ENCODE measurements at places on chromosomes 2 and 18. TPM values are rescaled to one million over a fixed set of nuclear protein-coding genes. Genes with fewer than 3 reads are reported as not detected.
A peak's percentile ranks its signal among the peaks of the same experiment; 100 is the strongest.

The FZD7 gene
- 61.5 TPM for total RNA-seq

DNA sequence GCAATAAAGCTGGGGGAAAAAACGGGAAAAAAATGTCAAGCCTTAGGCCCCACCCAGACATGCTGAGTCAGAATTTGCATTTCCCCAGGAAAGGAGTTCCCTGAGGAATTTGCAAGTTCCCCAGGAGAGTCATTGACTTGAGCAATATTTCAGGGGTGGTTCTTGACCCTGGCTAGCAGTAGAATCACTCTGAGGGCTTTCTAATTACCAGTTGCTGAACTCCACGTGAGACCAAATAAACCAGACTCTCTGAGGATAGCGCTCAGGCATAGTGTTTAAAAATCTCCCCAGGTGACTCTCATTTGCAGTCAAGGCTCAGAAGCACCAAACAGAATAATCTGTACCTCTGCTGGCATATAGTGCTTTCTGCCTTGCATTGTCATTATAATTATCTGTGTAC lies 48.7 kb downstream of the C1QL2 start:
- no peak for DNase-seq

DNA sequence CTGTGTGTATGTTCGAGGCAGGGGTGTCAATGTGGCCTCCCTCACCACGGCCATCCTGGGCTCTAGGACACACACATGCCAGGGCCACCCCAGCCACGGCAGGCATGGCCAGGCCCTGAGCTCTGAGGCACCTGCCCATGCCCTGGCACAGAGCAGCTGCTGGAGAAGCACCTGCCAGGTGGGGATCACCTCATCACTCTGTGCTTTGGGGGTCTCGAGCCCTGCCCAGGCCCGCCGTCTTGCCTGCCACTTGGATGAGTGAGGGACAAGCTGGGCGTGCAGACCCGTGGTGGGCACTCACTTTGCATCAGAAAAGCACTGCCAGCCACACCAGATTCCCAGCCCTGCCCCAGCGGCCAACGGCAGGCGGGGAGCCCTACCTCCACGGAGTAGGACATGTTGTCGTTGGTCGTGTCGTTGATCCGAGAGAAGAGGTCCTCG lies 33.1 kb downstream of the KIF1A start:
- no peak for DNase-seq

The C2orf78 gene
- not detected for total RNA-seq

DNA sequence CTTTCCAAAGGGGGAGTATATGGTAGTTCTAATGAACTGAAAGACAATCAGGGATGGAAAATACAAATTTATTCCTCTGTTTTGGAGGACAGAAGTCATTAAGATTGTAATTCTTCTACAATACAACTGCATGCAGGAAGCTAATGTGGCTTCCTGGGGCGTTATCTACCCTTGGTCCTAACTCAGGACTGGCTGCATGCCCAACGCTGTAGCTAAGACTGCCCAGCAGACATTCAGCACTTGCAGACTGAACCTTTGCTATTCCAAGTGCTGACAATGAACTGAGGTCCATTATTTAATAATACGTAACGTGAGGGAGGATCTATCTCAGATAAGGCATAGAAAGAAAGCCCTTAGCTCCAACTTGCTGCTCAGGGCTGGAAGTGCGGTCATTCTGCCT lies 53.2 kb downstream of the ZAP70 start:
- no peak for DNase-seq

DNA sequence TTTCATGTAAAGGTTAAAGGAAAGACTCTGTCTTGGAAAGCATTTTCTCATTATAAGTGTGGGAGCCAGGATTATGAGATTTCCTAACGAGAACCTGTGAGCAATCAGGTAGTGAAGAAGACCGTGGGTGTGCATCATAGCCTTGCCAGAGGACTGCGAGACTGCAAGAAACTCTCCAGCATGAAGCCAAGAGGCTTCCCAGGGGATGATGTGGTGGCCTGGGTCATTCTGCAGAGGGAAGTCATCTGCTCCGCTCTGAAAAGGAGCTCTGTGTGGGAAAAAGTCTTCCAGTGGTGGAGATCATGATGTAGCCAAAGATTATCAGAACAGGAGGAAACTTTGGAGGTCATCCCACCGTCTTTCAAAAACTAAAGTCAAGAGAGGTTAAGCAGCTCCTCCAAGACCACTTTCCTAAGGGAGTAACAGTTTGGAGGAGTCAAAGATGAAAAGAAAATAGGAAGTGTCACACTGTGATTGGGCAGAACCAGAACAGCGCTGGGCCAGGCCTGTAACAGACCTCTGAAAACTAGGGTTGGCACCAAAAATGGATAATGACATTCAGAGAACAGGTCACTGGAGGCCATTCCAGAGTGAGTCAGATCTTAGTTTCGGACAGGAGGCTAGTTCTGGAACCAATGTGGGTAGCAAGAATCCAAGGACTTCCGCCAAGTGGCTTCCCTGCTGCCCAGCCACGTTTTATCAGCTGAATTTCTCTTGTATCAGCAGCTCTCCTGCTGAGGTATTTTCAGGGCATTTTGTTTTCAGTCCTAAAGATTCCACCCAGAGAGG lies 113.0 kb downstream of the LRATD1 start:
- peak; percentile 56 for DNase-seq

The CCDC68 gene
- 2.2 TPM for total RNA-seq

- peak; percentile 80 for DNase-seq
These were observed 17.5 kb upstream of the TMEM163 start for GRCh38 chr2:134736167-134736880.

The CD8A gene
- total RNA-seq: not detected

- DNase-seq: no peak
These were observed 63.7 kb downstream of the COL4A3 start for GRCh38 chr2:227228061-227228667.

The C2orf80 gene
- not detected for total RNA-seq

DNA sequence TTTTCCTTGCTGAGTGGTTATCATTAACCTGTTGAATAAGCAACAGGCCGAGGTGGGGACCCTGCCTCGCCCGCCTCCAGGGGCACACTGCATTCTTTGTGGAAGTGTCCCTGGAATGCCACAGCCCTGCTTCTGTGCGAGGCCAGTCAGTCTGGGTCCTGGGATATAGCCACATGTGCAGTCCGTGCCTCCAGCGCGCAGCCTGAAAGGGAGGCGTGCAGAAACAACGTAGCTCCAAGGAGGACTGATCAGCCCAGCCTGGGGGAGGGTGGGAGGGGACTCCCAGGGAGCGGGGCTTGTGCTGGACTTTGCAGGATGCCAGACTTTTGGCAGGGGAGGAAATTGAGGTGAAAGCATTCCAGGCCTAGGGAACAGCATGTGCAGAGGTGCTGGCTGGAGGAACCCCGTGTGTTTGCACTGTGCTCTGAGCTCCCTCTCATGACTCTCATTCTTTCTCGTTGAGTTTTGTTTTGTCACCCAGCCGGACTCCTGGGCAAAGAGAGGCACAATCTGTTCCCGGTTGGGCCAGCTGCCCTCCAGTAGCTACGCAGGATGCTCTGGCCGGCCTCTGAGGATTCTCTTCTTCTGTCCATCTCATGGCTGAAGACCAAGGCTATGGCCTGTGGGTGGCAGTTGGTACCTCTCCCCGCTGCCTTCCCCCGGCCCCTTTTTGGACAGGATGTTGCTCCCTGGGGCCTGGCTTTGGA lies 39.7 kb downstream of the HPCAL1 start:
- DNase-seq: no peak
